Tibial nerve (tissue), 4 donors: ENCODE measurements at places on chromosomes 7 and 10.

DNA sequence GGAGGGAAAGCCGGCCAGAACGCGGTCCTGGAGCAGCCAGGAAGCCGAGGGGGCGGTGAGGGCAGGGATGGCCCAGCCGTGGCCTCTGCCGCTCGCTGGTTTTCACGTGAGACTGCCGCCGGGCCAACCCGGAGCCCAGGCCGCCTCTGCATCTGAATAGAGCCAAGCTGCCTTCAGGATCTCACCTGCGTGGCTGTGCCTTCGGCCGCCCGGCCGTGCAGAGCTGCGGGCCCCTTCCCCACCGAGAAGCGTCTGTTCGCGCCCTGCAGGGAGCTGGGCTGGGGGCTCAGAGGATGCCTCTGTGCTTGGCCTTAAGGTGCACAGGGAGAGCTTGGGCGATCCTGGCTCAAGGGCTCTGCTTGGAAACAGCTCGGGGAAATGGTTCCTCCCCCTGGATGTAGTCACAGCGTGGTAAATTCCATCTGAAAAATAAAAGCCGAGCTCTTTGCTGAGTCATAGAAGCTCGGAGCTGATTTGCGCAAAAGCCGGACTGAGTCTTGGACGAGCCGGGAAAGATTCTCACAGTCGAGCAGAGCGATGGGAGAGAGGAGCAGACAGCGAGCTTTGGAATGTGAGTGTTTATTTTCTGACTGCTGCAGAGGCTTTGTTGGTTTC, at the start of gene JAKMIP3:
Gene JAKMIP3 (plus strand): TSS at position 456 of the 615 bp plus-strand sequence. CDS start 38,863 bp downstream, outside the sequence.
- DNase-seq, result no peak

DNA sequence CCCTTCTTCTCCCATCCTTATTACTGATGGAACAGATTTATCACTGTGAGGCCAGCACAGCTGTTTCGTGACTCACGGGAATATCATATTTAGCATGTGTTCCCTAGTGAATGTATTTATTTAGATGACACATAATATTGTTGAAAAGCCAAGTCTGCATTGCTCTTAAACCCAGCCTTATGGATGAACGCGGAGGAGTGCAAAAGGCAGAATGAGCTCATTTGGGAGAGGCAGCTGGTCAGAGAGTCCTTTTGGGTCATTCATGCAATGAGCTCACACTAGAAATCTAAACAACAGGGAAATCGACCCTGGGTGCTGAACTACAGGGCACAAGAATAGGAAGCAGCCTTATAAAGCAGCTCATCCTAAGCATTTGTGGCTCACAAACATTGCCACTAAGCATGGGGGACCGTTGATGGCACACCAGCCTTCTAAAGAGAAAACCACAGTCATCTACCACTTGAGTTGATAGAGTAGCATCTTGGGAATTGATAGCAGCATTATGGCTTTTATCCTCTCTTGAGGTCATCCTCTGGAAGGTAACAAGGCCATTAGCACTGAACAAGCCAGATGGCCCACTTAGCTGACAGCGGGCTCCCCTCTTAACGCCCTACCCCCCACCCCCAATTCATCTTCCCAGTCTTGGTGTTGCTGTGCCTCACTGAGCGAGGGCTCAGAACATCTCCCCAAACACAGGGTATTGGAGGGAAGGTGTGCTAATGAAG, 32.9 kb upstream of the SDK1 start:
- DNase-seq, result no peak

- no peak for DNase-seq
Measured at GRCh38 chr7:140358024-140358411, 40.3 kb downstream of the SLC37A3 start.

- no peak for DNase-seq
Measured at GRCh38 chr7:20089431-20089830, 127.8 kb downstream of the MACC1 start.

- no peak for DNase-seq
Measured at GRCh38 chr10:81873932-81874816, 820 bp upstream of the NRG3 start.

- DNase-seq, result no peak
Measured at GRCh38 chr10:2487921-2488320, 579.4 kb upstream of the PFKP start.

DNA sequence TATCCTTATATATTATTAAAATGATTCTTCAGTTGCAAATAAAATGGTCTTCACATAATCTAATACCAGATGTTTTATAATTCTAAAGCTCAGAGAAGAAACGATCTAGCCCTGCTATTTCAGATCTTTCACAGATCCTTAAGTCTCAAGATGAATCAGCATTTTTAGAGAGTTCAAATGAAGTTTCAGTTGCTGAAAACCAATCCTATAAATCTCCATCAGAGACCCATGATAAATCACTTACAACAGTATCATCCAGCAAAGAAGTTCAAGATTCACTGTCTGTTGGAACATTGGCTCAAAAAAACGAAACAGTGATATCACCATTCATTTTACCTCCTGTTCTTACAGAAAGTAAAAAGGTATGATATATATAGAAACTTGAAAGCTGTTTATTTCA, 137.0 kb downstream of the CCDC7 start:
- no peak for DNase-seq

DNA sequence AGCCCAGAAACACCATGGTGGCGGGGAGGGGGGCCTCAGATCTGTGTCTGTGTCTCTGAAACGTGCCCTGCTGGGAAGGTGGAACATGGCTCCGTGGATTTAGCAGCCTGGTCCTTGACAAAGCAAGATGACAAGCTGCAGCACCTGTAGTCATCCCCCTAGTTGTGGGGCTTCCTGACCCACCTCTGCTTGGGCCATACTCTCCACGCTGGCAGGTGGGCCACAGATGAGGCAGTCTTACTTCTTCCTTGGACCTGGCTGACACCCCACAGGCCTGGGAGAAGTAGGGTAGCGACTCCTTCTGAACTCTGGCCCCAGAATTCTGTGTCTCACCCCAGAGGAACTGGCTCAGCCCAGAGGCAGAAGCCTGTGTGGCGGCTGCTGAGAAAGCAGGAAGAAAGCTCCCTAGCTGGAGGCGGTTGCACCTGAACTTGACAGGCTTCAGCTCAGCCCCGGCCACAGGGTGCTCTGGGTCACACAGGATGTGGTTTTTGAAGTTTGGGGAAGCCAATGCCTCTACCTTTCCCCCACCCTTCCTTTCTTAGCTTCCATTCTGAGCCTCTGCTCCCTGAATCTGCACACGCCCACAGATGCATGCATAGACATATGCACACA, 113.9 kb downstream of the ABLIM1 start:
- no peak for DNase-seq

GRCh38 chr7:149196151-149196704, 882 bp downstream of the ZNF282 start:
- no peak for DNase-seq

DNA sequence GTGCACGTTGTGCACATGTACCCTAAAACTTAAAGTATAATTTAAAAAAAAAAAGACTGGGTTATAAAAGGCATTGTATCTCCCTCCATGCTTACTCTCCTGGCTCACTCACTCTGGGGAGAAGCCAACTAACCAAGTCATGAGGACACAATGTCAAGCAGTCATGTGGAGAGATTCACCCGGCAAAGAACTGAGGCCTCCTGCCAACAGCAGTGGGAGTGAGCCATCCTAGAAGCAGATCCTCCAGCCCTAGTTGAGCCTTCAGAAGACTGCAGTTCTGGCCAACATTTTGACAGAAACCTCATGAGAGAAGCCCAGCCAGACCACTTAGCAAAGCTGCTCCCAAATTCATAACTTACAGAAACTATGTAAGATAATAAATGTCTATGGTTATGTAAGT, 521.7 kb upstream of the FZD8 start:
- no peak for DNase-seq

DNA sequence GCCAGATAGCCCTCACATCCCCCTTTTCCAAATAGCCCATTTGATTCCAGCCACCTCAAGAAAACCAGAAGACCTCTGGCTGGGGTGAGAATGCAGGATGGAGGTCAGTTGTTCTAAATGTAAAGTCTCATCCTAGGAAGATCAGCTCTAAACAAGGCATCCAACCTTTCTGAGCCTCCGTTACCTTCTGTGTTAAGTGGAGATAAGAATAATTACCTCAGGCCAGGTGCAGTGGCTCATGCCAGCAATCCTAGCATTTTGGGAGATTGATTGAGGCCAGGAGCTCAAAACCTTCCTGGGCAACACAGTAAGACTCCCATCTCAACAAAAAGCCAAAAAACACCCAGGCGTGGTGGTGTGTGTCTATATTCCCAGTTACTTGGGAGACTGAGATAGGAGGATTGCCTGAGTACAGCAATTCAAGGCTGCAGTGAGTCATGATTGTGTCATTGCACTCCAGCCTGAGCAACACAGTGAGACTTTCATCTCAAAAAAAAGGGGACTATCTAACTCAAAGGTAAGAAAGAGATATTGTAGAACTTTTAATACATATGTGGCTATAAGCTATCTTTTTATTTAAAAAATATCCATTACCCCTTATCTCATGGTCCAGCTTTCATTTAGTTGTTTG, 43.5 kb downstream of the PRTFDC1 start:
- DNase-seq, result no peak

DNA sequence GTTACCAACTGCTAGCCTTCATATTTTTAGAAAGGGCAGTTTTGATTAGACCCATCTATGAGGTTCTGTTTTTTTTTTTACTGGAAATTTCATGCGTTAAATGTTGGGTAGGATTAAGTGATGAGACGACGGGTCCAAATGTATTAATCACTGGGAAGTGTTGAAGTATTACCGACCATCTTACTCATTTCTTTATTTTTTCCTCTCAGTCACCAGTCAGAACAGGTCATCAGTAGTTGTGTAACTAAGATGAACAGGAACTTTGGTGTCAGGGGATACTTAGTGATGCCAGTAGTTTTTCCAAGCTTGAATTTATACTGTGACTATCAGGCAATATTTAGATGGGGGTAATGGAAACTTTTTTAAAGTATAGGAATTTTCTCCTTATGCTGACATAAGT, 14.2 kb downstream of the TFAM start:
- DNase-seq, result no peak

DNA sequence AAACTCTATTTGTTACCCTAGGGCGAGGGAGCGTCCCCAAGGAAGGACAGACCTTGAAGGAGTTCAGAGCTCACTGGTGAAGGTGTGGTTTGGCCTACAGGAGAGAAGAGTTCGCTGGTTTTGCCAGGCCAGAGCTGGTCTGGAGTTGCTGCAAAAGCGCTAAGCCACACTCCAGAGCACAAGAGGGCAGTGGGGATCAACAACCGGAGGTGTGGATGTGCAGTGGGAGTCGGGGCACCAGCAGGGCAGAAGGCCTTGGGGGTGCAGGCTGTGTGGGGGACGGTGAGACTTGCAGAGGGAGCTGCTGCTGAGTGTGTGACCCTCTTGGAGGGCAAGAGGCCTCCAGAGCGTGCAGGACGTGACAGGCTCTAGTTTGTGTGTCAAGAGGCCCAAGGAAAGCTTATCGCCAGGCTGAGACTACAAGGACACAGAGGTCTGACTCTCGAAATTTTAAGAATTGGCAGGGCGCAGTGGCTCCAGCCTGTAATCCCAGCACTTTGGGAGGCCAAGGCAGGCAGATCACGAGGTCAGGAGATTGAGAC, 14.3 kb upstream of the CUL1 start:
- no peak for DNase-seq

DNA sequence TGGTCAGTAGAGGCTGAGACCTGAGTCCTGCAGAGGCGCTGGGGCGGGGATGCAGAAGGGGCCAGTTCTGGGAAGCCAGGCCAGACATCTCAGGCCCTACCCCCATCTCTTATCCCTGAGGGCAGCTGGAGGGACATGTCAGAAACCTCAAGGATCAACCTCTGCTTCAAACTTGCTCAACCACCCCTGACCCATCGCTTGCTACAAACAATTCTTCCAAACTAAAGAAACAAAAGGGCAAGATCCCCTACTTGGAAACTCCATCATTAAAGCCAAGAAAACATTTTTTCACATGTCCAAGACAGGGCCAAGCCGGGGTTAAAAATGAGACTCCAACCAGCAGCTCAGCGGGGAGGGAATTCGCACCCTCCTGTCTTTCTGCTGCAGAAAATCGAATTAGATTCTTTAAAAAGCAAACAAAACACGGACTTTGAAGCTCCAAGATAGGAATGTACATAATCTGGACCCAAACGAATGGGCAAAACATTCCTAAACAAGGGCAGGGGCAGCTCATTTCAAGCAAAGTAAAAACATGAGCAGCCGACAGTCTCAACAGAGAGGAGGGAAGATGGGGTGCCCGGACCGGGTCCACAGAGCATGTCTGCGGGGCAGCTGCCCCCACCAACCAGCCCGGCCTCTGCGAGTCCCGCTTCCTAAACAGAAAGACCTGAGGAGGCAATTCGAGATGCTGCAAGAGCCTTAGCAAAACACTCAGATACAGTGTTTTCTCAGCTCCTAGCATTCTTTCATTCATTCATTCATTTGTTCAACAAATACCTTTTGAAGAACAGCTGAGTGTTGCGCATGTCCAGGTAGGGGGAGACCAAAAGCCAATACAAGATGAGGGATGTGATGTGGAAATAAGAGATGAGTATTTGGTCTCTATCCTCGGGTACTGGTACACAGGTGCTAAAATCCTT, 44.8 kb downstream of the CHST15 start:
- no peak for DNase-seq

DNA sequence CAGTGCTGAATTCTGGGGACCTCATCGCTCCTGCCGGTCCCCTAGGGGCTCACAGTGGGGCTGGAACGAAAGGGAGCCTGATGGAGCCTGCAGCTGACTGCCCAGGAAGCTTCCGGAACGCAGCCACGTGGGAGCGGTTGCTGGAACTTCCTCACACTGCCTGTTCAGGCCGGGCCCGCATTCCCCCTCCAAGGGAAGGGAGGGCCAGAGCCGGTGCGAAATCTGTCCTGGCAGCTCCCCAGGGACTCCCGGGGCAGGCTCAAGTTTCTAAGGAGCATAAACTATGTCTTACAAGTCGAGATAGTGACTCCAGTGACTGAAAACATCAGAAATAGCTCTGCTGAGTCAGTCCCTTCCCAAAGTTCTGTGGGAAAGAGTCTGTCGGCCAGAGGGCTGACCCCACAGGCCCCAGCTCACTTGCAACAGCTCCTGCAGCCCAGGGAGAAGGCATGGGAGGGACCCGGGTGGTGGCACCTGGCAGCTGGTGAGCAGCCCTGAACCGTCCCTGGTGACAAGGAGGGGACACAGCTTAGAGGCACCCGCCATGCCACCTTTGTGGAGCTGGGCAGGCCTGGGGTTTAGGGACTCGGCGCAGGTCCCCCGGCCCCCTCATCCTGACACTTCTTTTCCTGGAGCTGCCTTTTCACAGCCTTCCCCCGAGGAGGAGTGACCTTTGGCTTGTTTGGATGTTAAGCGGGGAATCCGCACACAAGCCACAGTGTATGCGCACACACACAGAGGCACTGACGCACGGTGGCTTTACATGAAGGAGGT, 47.6 kb downstream of the PDGFA start:
- DNase-seq, result no peak

- peak; percentile 37 for DNase-seq
Measured at GRCh38 chr7:42236266-42236975, 588 bp downstream of the GLI3 start.

- no peak for DNase-seq
Measured at GRCh38 chr10:128173386-128173785, 47.2 kb upstream of the MKI67 start.

GRCh38 chr10:127989481-127990012, 82.6 kb downstream of the PTPRE start:
- no peak for DNase-seq

- no peak for DNase-seq
Measured at GRCh38 chr10:88238615-88238914, 344.6 kb downstream of the RNLS start.
